ENCODE measurements at places on chromosomes 16 and 17. TPM values are rescaled to one million over a fixed set of nuclear protein-coding genes. Genes with fewer than 3 reads are reported as not detected.

The HSD17B2 gene
- 8.0 TPM for total RNA-seq

DNA sequence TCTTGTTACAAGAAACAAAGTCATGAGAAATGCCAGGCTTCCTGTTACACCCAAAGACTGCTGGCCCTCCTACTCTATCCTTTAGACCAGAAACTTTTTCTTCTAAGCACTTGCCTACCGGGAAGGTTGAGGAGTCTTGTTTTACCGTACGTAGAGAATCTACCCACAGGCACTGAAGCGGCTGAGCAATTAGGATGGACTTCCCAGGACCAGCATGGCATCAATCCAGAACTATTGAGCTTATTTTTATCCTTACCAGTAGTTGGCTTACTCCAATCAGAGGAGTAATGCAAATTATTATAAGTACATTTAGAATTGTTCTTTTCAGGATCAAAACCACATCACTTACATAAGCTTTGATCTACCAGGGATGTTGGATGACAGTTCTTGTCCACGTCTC is 25.6 kb downstream of the CEP95 start:
- H3K36me3 ChIP-seq: peaks cover 65% of the 10 kb centered on the region
- no peak overlapping the region for H3K4me3 ChIP-seq
- no peaks in the 10 kb centered on the region for H3K27me3 ChIP-seq
- H3K27ac ChIP-seq: no peak overlapping the region
- DNase-seq: no peak
- no peaks in the 10 kb centered on the region for H3K4me1 ChIP-seq

DNA sequence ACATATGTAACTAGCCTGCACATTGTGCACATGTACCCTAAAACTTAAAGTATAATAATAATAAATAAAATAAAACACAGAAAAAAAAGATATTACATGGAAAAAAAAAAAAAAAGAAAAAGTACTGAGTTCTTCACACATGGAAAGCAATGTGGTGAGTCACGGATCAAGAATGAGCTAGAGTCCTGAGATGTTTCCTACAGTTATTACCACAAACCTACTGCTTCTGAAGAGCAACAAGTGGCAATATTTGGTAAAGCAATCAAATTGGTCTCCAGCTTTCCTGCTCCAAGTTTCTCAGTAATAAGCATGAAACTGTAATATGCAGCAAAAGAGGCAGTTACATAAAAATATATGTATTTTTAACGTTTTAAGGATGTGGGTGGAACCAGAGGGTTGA is 223.3 kb upstream of the SALL1 start:
- H3K36me3 ChIP-seq: no peaks in the 10 kb centered on the region
- no peaks in the 10 kb centered on the region for H3K4me1 ChIP-seq
- DNase-seq: no peak
- no peaks in the 10 kb centered on the region for H3K27me3 ChIP-seq
- no peak overlapping the region for H3K4me3 ChIP-seq

The SLC13A2 gene
- total RNA-seq: not detected

The KIFC3 gene
- 61.2 TPM for total RNA-seq

The CCL8 gene
- not detected for total RNA-seq

The HBA2 gene
- total RNA-seq: 39.5 TPM

GRCh38 chr16:85169333-85170065 is 57.2 kb upstream of the CIBAR2 start:
- H3K27ac ChIP-seq: no peak overlapping the region
- no peaks in the 10 kb centered on the region for H3K36me3 ChIP-seq
- peaks cover 28% of the 10 kb centered on the region for H3K4me1 ChIP-seq

- no peaks in the 10 kb centered on the region for H3K4me1 ChIP-seq
- no peak overlapping the region for H3K4me3 ChIP-seq
- H3K36me3 ChIP-seq: no peaks in the 10 kb centered on the region
- peak; percentile 31 for DNase-seq
These were observed 38.6 kb downstream of the CDRT15 start for GRCh38 chr17:14198013-14198412.

Data from pancreas (tissue), 10 donors.